ENCODE measurements at places on chromosomes 5 and 9.

GRCh38 chr5:102911973-102912372 lies 156.9 kb downstream of the PAM start:
- no peak for DNase-seq

GRCh38 chr5:175680463-175680862 lies 22.6 kb downstream of the HRH2 start:
- no peak for DNase-seq

- DNase-seq = no peak
These were observed 608 bp downstream of the ELOVL7 start for GRCh38 chr5:60843386-60843935.

GRCh38 chr5:55524816-55525215 lies 9.9 kb downstream of the PLPP1 start:
- DNase-seq = no peak

DNA sequence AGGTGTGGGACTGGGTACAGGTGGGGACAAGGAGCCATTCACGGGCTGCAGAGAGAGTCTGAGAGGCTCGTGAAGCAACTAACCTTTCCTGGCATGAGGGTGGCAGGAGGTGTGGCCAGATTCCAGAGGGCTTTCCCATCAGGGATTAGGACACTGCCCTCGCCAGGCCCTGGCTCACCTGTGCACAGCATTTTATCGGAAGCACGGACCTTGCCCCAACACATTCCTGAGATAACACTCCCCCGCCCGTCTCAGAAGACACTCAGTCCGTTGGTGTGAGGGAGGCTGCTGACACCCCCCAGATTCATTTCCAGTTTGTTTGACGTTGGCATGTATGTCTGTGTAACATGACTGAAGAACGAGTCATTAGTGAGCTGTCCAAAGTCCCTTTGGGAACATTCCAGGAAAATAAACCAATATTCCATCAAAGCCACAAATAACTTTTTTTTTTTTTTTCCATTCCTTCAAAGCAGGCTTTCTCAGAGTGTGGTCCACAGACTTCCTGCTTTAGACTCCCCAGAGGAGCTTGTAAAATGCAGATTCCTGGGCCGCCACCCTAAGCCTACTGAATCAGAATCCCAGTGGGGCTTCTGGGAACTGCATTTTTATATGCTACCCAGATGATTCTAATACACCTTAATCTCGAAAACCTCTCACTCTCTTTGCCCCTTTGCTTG lies 23.4 kb downstream of the WWC1 start:
- no peak for DNase-seq

DNA sequence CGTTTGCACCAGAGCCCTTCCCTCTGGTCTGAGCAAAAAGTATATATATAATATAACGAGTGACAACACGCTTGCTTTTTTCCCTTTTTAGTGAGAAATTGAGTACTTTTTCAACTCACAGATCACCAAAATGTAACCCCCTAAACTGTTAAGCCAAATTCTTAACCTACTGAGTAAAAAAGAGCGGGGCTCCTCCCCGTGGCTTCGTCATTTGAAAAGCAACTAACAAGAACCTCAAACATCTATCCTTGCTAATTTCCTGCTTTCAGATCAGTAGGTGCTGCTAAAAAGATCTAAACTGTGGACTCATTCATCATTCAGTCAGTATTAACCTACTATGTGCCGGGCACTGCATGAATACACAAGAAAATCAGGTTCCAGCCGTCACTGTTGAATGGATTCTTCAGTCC lies 1.0 kb upstream of the PTBP3 start:
- no peak for DNase-seq

DNA sequence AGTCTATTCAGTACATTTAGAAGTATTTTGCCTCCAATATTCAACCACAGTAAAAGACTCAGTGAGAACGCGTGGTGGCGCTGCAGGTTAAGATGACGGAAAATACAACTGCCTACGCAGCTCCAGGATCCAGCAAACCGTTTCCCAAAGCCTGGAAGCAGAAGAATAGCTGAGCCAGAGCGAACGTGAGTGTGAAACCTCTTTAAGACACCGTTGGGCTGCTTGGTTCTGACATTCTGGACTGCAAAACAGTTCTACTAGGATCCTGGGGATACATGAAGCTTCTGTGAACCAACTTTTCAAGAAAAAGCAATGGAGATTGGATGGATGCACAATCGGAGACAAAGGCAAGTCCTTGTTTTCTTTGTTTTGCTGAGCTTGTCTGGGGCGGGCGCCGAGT lies at the start of gene PCDHB16:
Gene PCDHB16 (plus strand): TSS at position 140 of the 400 bp plus-strand sequence. CDS start 173 bp downstream, at position 313.
- no peak for DNase-seq

- DNase-seq = no peak
These were observed 23.8 kb downstream of the ALG2 start for GRCh38 chr9:99197987-99198386.

- DNase-seq = no peak
These were observed 25.7 kb downstream of the SYK start for GRCh38 chr9:90827181-90827871.

DNA sequence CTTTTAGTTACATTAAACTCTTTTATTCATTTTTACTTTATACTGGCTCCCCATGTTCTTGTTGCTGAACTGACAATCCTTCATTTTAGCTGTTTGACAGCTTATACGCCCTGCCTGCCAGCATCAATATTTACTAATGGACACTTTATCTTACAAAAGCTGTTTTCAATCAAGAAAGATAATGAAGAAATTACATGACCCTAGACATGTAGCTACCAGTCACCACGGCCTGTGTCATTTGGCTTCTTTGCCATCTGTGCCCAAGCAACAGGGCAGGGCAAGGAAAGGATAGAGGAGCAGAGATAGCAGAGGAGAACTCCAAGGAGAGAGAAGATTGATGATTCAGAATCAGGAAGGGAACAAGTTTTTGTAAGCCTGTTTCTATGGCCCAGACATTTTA lies 647.3 kb downstream of the BRINP1 start:
- DNase-seq = no peak

GRCh38 chr9:116298878-116299391 lies 145.3 kb downstream of the PAPPA start:
- DNase-seq = no peak

- DNase-seq = no peak
These were observed 154.1 kb upstream of the TUT7 start for GRCh38 chr9:86508208-86508903.

GRCh38 chr9:37954581-37954981 lies 50.7 kb upstream of the SLC25A51 start:
- DNase-seq = peak; percentile 25

- no peak for DNase-seq
These were observed 44.1 kb upstream of the KCNN2 start for GRCh38 chr5:114317751-114318150.

DNA sequence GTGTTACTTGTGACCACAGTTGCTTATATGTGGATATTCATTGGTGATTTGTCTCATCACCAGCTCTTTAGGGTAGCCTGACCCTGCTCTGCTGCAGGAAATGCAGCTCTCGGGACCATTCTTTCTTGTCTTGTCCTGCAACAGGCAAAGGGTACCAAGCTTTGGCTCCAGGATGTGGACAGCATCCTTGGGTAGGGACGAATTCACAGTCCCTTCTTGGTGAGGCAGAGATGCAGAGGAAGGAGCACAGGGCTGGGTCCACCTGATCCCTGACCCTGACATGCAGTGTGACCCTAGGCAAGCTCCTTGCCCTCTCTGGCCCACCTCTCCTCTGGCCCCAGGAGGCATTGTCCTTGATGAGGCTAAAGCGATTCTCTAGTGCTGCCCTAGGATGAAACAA lies 37.0 kb upstream of the SYNPO start:
- DNase-seq = no peak

GRCh38 chr9:132957805-132958204 lies 13.4 kb upstream of the TSC1 start:
- DNase-seq = no peak

DNA sequence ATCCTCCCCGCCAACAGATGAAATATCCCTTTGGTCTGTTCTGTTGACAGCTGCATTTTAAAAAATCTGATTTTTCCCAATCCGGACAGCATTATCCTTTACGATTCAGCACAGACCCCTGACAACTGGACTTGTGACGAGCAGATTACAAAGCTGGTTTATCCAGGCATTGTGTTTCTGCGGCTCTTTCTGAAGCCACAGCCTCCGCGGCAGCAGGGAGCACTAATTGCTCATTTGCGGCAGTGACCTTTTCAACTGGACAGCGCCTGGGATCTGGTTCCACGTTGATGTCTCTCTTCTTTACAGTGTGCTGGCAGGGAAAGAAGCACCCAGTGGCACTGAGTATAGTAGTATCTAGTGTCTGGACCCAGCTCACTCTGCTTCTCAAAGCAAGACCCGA lies 351.2 kb downstream of the ZNF608 start:
- no peak for DNase-seq

DNA sequence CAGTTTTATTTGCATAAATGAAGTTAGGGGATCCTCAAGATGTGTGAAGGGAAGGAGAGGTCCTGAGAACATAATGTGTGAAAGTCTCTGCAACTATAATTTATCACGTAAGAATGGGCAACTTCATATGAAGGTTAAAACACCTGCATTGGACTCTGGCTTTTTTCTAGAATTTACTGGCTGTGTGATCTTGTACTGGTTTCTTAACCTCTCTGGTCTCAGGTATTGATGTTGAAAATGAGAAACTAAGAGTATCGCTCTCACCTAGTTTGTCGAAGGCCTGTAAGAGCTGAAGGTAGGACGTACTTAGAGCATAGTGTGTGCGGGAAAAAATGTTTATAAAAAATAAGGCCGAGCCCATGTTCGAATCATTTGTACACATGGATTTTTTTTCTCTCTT lies 280.5 kb downstream of the ICE1 start:
- DNase-seq = no peak

GRCh38 chr9:14317667-14318320 lies 3.9 kb upstream of the NFIB start:
- DNase-seq = no peak

DNA sequence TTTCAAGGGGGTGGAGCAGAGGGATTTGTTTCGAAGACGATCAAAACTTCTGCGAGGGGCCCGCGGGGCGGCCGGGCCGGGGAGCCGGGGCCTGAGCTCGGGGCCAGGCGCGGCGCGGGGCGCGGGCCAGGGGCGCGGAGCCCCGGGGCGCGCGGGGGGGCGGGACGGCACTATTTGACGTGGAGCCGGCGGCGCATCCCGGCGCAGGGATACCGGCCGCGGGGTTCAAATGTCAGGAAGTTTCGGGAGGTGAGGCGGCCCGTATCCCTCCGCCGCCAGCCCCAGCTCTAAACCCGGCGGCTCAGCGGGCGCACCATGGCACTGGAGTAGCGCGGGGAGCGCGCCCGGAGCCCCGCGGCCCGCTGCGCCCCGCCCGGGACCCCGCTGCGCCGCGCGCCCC lies at the start of gene LMX1B:
Gene LMX1B (plus strand): TSS at position 278 of the 400 bp plus-strand sequence. CDS start 522 bp downstream, outside the sequence.
- no peak for DNase-seq

GRCh38 chr9:85137696-85138095 lies 468.2 kb downstream of the NTRK2 start:
- DNase-seq = no peak

GRCh38 chr9:16387382-16387781 lies 483.1 kb downstream of the BNC2 start:
- DNase-seq = no peak

DNA sequence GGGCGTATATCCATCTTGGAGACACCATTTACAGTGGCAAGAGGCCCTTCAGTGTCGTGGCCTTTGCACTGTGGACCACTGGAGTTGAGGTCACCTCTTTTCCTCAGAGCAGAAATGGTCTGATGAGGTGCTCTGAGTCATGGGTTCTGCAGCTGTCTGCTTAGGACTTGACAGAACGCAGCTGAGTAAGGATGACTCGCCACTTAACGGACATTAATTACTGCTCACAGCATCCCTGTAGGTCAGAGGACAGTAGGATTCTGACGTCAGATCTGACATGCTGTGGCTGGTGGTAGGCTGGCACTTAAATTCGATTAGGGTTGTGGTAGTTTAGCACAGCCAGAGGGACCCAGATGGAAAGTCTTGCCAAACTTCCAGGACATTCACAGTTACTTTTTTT lies 479.4 kb downstream of the DMAC1 start:
- no peak for DNase-seq

DNA sequence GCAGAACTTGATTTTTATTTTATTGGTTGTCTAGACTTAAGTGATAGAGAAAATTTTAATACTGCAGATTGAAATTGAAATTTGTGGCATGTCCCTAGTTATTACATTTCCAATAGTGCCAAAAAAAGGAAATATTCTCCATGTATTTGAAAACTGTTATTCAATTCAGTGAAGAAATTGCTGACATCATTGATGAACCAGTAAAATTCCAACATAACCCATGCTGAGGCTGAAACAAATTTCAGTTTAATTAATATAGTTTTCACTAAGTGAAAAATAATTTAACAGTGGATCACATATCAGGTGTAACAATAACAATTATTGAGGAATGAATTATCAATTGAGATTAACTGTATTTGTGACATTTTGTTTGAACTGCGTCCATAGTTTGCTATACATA lies 38.7 kb downstream of the LURAP1L start:
- DNase-seq = no peak

DNA sequence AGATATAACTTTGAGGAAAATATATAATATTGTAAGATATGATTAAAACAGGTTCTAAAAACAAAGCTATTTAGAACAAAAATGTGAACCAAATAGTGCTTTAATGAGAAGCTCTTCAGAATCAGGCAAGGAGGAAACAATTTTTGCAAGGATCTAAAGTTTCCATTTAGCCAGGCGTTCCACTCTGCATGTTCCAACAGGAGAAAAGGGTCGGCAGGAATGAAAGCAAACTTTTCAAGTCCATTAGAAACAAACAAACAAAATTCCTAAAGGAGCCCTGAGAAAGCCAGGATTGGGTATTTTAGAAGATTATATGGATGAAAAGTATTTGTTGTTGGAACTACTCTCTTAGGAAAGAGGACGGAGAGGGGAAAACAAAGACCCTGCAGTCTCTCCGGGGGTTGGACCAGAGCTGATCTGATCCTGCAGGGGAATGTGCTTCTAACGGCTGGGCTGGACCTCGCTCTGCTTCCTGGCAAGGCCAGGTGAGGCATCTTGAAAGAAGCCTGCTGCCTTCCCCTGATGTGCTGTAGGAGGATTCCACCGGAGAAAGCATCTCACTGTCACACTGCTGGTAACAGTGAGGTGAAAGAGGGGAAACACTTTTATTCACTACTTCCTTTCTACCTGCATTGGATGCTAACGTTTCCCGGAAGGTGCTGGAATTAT lies 94.6 kb downstream of the PRRT1B start:
- DNase-seq = no peak

All from GM18507 (cell line).